ENCODE measurements at places on chromosomes 6 and 20.
A peak's percentile ranks its signal among the peaks of the same experiment; 100 is the strongest.

- no peak for DNase-seq
Measured at GRCh38 chr6:4327841-4328240, 192.5 kb upstream of the ECI2 start.

- no peak for DNase-seq
Measured at GRCh38 chr20:21228511-21228910, 74.6 kb upstream of the XRN2 start.

- no peak for DNase-seq
Measured at GRCh38 chr6:105711216-105711615, 308.3 kb upstream of the PREP start.

GRCh38 chr20:59258221-59258621 is 42.2 kb upstream of the EDN3 start:
- peak; percentile 15 for DNase-seq

- no peak for DNase-seq
Measured at GRCh38 chr6:141808662-141809061, 324.1 kb upstream of the GJE1 start.

DNA sequence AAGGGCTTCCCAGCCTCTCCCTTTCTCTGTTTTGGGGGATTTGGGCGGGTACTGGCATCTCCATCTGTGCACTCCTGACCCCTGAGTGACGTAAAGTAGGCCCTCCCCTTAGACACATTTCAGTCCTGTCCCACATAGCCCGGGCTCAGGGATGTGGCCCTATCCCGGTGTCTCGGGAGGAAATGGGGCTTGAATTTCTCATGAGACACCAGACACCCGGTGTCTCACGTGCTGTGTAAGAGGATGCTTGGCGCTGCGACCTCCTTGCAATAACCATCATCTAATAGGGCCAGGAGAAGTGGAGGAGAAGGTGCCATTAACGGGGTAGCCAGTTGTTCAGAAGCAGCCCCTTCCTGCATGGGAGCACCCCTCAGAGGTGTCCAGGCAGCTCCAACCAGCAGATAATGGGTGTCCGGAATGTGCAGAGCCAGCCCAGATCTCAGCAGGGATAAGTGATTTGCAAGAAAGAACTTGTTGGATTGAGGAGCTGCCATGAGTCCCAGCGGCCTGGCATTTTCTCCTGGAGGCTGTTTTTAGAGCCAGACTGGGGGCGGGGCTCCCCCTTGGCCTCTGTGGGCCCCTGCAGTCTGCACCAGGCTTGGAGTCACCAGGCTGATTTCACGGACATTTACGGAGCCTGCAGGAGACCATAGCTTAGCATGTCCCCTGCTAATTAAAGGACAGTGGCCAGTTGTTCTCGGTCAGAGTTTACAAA is 372.0 kb downstream of the PREX1 start:
- no peak for DNase-seq

DNA sequence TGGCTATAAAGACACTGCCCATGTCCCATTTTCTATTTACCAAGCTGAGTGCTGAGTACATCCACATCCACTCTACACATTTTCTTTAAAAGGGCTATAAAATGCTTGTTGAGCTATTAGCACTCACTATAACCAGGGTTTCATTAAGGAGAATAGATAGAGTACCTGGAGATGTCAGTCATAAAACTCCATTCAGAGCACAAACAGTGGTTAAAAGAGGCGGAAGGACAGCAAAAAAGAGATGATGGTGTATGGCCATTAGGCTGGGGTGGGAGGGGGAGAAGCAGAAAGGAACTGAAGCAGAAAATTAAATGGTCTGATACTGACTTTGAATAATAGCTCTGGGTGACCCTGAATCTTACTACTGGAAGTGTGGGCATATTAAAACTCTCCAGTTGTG is 609.9 kb upstream of the MAP3K7 start:
- DNase-seq, result no peak

DNA sequence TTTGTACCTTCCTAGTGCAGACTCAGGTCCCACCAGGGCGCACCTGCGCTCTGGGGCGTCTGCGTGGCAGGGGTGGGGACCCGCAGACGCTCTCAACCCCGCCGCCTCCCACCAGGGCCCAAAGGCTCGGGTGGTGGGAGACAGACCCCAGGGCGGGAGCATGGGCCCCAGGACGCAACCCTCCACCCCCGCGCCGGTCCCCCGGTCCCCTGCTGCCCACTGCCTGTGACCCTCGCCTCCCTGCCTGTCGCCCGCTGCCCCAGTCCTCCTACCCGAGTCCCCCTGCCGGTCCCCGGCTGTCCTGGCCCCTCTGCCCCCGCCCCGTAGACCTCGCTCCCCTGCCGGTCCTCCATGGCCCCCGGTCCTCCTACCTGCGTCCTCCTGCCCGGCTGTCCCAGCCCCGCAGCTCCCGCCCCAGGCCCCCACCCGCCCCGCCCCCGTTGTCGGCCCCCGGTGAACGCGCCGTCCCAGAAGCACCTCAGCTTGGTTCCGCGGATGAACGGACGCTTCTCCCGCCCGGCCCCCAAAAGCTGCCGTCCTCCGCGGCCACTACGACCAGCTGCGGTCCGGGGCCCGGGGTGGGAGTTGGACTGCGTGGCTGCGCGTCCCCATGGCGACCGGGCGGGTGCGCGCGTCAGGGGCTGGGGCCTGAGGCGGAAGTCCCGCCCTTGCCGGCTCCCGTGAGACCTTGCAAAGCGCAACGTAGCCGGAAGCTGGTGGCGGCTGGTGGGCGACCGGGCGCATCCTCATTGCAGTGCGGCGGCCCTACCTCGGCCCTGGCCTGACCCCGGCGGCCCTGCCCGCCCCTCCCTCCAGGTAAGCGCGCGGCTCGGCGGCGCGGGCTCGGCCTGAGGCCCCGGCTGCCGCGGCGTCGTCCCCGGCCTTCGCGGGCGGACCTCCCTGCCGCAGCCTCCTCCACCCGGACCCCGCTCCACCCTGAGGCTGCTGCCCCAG is at the start of gene ARFGAP1:
TSS of gene ARFGAP1 (plus strand) at position 709 of the 954 bp plus-strand sequence. CDS start 2,768 bp downstream, outside the sequence.
- DNase-seq, result peak; percentile 84

GRCh38 chr6:117309611-117310010 is 44.3 kb downstream of the VGLL2 start:
- DNase-seq, result no peak

DNA sequence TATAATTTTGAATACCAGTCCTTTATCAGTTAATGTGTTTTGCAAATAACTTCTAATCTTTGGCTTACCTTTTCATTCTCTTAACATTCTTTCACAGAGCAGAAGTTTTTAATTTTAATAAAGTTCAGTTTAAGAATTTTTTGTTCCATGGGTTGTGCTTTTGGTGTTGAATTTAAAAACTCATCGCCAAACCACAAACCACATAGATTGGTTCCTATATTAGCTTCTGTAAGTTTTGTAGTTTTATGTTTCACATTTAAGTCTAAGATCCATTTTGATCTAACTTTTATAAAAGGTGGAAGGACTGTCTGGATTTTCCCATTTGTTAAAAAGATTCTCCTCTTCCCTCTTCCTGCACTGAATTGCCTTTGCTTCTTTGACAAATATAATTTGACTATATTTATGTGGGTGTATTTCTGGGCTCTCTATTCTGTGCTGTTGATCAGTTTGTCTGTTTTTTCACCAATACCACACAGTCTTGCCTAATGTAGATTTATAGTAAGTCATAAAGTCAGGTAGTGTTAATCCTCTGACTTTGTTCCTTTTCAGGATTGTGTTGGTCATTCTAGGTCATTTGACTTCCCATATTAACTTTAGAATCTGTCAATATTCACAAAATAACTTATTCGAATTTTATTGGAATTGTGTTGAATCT is 17.5 kb upstream of the SDCBP2 start:
- DNase-seq, result no peak

- DNase-seq, result no peak
Measured at GRCh38 chr20:31484001-31484400, 8.9 kb downstream of the REM1 start.

DNA sequence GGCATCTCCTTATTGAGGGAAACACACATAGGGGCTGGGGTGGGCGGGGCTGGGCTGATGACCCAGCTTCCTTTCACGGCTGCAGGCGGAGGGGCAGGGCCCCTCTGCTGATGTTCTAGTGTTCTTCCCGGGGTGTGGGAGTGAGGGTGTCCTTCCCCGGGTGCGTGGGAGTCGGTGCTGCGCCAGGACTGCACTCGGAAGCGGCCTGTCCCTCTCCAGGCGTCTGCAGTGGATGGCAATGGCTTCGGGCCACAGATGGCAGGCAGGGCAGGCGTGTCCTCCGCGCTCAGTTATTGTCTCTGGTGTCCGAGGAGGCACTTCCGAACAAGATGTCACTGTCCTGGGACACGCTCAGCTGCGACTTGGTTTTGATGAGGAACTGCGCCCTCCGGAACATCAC is 19.2 kb downstream of the KCNG1 start:
- DNase-seq, result no peak

DNA sequence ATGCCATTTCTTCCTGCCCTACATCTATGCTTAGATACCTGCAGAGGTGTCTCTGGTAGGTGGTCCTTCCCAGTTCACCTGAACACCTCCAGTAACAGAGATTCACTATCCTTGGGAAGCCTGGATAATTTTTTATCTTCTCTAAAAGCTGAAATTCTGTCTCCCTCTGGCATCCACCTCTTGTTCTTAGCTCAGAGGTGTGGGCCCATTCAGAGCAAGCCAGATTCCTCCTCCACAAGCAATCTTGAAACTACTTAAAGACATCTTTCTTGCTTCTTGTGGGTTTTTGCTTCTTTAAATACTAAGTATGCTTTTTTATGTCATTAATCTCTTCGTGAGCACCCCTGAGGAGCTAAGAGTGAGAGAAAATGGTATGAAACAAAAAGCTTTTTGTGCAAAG is 10.4 kb upstream of the SNRPB2 start:
- no peak for DNase-seq

GRCh38 chr6:152426276-152426675 is 210.9 kb downstream of the SYNE1 start:
- DNase-seq, result no peak

- DNase-seq, result no peak
Measured at GRCh38 chr6:21922086-21922485, 328.5 kb downstream of the SOX4 start.

DNA sequence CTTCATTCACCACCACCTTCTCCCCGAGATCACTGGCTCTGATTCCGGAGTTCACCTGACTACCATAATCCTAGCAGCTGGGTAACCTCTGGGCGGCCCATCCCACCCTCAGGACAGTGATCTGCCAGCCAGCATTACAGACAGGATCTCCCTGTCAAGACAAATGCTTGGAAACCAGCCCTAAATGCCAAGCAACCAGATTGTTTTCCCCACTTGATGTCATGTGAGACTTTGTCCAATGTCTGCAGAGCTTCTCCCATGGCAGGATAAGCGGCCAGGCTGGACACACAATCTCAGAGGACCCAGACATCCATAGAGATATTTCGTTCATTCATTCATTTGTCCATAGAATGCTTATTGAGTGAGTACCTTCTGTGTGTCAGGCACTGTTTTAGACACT is 32.5 kb downstream of the PDYN start:
- DNase-seq, result no peak

GRCh38 chr6:134373282-134373922 is 55.5 kb upstream of the SGK1 start:
- no peak for DNase-seq

GRCh38 chr6:36639171-36639808 is 39.2 kb upstream of the CDKN1A start:
- no peak for DNase-seq

GRCh38 chr20:21125072-21125848 is 622 bp upstream of the KIZ start:
- no peak for DNase-seq

DNA sequence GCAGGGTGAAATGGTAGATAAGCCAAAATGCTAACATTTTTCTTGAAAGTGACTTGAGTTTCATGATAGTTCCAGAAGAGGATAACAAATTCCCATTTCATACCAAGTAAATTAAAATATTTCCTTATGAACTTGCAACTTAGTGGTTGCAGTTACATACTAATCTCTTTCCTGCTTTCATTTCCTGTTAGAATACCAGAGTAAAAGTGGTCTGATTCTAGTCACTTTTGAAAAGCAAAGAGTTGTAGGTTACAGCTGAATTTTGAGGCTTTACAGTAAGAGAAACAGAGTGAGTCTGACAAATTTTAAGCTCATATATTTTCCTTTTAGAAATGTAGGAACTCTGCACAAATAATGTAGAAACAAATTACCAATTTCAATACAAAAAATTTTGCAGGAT is 117.4 kb downstream of the ZFAND3 start:
- no peak for DNase-seq

DNA sequence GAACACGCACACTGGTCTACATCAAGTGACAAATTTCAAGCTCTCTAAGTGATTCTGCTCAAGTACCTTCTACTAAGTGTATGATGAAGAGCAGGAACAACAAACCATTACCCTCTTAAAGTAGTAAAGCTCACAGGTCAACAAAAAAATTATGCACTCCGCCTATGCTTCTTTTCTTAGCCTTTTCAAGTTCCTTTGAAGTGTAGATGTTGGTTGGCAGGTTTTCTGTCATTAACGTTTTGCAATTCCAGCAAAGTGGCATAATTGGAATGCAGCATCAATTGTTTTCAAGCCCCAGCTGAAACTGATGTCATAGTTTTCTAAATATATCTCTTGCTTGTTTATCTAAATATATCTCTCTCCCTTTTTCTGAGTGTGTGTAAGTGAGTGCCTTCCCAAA is 396.9 kb upstream of the EYS start:
- DNase-seq, result no peak

GRCh38 chr6:10589429-10589727 is 68.2 kb downstream of the GCNT2 start:
- DNase-seq, result no peak

DNA sequence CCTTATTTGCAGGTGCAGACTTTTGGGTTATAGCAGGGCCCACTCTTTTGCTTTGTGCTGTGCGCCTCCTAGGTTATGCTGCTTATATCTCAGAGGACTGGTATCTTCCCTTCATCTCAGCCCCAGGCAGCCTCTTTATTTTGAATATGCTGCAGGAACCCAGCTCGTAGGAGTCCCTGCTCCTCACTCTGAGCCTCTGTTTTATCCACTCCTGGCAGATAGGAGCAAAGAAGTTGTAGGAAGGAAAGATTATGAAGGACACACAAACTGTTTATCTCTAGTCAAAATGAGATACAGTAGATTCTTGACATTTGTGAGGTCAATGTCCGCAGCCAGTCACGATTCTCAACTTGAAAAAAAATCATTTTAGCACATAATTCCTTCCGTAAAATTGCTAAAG is 15.6 kb downstream of the L3MBTL3 start:
- DNase-seq, result no peak

GRCh38 chr6:139708337-139709199 is 334.1 kb upstream of the CITED2 start:
- no peak for DNase-seq

- no peak for DNase-seq
Measured at GRCh38 chr6:38345586-38345985, 294.1 kb downstream of the BTBD9 start.

DNA sequence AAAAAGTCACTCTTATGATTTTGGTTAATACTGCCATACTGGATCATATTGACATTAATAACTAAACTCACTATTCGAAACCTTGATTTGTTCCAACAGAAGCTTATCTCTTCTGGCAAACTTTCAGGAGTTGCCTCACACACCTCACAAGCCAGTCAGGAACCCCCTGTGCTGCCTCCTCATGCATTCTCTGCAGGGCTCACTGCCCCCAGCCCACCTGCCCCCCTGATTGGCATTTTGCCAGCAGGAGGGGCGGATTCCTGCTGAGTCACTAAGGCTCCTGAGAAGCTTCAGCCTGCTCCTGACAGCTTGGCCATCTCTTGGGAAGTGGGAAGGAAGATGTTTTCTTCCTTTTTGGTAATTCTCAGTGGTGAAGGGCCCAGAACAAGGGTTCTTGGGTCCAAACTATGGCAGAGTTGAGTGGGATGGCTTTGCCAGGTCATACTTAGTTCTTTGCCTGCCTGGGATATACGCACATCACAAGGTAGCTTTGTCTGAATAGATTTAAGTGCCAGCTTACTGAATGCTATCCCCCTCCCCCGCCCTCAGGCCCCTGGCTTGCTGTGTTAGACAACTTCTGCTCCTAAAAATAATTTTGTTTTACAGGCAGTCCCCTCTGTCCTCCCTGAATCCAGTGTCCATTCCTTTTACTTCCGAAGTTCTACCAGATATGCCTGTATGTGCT is 31.4 kb downstream of the SLC35F1 start:
- no peak for DNase-seq
